ENCODE measurements at places on chromosomes 4 and X. TPM values are rescaled to one million over a fixed set of nuclear protein-coding genes. Genes with fewer than 3 reads are reported as not detected.

DNA sequence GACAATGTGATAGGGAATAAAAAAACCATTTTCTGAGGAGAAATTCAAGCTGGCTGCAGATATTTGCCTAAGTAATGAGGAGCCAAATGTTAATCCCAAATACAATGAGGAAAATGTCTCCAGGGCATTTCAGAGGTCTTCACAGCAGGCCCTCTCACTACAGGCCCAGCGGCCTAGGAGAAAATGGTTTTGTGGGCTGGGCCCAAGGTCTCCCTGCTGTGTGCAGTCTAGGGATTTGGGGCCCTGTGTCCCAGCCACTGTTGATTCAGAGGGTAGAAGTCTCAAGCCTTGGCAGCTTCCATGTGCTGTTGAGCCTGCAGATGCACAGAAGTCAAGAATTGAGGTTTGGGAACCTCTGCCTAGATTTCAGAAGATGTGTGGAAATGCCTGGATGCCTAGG lies 778.7 kb downstream of the CENPC start:
- no peak for DNase-seq

GRCh38 chrX:123223409-123223808 lies 39.3 kb downstream of the GRIA3 start:
- no peak for DNase-seq

PRKG2 gene
- total RNA-seq: 15.0 TPM

DNA sequence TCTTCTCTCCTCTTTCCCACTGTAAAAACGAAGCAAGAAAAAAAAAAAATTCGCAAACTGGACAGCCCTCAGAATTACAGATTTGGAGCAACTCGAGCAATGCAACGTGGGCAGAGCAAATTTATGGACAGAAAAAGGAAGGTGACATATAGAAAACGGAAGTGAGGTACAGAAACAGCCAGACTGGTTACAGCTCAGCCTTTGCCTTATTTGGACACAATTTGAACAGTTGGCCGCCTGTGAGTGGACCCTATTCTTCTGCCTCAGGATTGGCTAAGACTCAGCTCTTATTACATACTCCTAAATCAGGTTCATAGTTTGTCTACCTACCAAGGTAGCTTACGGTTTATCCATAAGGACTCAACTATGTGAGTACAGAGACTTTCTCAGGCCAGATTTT lies 98.8 kb downstream of the SOWAHB start:
- DNase-seq: no peak

GPAT3 gene
- total RNA-seq: not detected

FABP2 gene
- total RNA-seq: not detected

CT45A8 gene
- not detected for total RNA-seq

DNA sequence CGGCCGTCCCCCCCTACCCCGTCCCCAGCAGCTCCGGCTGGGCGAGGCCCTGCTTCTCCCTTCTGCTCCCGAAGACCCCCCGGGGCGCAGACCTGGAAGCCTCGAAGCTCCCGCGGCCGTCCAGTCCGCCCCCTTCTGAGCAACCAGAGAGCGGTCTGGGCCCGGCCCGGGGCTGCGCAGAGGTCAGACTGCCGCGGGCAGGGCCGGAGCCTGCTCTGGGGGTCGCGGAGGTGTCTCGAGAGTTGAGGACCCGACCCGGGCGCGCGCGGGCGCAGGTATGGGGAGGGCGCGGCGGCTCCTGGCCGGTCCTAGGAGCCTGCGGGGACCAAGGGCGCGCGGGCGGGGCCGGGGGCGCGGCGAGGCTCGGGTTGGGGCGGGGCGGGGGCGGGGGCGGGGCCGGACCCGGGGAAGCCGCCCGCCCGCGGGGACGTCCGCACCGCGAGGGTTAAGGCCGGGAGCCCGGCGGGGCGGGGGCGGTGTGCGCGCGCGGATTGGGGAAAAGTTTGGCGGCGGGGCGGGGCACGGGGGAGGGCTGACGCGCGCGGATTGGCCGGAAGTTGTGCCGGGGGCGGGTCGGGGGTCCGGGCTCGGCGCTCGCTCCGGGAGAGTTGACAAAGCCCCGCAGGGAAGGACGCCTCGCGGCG lies at the start of gene FGFRL1:
Gene FGFRL1 (plus strand): TSS at position 605 of the 644 bp plus-strand sequence. CDS start 860 bp downstream, outside the sequence.
- DNase-seq: peak; percentile 19

Measured in occipital lobe (tissue), 3 donors.